GM23338 (cell line): ENCODE measurements at places on chromosomes 6 and 20. TPM values are rescaled to one million over a fixed set of nuclear protein-coding genes. Genes with fewer than 3 reads are reported as not detected.

GRCh38 chr6:13026557-13026956 lies 301.8 kb downstream of the TBC1D7 start:
- peak; percentile 37 for DNase-seq

GRCh38 chr6:139240161-139241010 lies 51.4 kb downstream of the TXLNB start:
- DNase-seq: no peak

FHL5 gene
- not detected in 2 replicates for polyA plus RNA-seq

- DNase-seq: no peak
Measured at GRCh38 chr6:163001330-163001729, 273.6 kb downstream of the PACRG start.

- DNase-seq: no peak
Measured at GRCh38 chr20:59663513-59664060, 59.2 kb downstream of the PHACTR3 start.

GRCh38 chr6:165978476-165978875 lies 189.2 kb downstream of the TBXT start:
- DNase-seq: no peak

GRCh38 chr20:56411759-56412472 lies at the start of gene CASS4:
Gene CASS4, plus strand, starts transcription at chr20:56412260. Its CDS starts 199 bp downstream, at chr20:56412459.
- no peak for DNase-seq

DNA sequence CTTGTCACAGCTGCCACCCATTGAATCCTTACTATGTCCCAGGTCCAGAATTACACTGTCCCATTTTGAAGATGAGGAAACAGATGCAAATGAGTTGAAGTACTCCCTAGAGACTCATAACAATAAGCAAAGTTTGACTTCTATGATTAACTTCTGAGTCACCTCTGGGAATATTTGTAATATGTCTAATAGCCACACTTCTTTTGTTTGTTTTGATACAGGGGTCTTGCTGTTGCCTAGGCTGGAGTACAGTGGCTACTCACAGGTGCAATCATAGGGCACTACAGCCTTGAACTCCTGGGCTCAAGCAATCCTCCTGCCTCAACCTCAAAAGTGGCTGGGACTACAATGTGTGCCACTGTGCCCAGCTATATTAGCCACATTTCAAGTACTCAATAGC lies 11.4 kb upstream of the SOX12 start:
- DNase-seq: no peak

KCNQ5 gene
- polyA plus RNA-seq: 0.30 and 0.68 TPM in 2 replicates

DNA sequence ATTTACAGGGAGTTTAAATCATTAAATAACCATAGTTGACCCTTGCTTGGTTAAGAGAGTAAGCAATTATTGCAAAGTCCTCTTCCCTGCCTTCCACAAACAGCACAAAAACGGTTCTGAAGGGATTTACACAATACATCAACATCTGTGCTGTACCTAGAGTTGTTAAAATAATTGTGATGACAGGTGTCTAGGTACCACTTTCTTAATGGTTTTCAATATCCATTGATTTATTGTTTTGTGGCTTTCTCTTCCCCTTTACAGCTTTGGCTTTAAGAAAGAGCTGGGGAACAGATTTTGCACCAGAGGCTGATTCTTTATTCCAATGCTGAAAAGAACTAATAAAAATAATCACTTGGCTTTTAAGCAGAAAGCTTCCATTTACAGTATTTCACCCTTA lies 598 bp upstream of the SOX4 start:
- no peak for DNase-seq

GRCh38 chr6:99341862-99342455 lies 7.5 kb downstream of the FAXC start:
- no peak for DNase-seq

DNA sequence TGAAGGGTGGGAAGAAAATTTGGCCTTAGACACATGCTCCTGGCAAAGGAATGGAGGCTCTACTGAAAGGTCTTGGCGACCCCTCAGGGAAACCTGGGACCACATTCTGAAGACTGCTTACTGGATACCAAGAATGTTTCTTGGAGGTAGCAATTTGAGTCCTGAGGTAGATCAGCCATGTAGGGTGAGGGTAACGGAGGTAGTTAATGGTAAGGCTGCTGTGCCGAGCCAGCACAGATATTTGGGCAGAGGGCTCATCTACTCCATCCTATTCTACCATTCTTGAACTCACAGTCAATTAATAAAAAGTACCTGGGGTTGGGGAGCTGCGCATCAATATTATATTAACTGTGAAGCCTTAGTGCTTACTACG lies 401 bp upstream of the PHF3 start:
- DNase-seq: no peak

ROS1 gene
- not detected in 2 replicates for polyA plus RNA-seq

DNA sequence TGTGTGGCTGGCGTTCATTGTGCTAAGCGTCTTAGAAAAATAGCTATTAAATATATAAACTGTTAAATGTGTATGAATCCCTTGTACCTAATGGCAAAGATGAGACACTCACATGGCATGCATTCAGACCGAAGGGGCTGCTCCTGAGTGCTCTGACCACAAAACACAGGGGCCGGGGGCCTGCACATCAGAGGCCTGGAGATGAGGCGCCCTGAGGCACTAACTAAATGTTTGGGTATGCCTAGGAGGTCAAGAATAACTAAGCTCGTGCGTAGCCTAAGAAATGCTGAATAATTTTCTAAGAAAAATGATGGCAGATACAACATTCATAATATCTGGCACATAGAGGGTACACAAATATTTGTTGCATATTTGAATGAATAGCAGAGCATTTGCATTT lies 92.5 kb downstream of the PSMB1 start:
- DNase-seq: no peak

SIRPD gene
- polyA plus RNA-seq: not detected in 2 replicates

RNF114 gene
- polyA plus RNA-seq: 153 and 155 TPM in 2 replicates

DNA sequence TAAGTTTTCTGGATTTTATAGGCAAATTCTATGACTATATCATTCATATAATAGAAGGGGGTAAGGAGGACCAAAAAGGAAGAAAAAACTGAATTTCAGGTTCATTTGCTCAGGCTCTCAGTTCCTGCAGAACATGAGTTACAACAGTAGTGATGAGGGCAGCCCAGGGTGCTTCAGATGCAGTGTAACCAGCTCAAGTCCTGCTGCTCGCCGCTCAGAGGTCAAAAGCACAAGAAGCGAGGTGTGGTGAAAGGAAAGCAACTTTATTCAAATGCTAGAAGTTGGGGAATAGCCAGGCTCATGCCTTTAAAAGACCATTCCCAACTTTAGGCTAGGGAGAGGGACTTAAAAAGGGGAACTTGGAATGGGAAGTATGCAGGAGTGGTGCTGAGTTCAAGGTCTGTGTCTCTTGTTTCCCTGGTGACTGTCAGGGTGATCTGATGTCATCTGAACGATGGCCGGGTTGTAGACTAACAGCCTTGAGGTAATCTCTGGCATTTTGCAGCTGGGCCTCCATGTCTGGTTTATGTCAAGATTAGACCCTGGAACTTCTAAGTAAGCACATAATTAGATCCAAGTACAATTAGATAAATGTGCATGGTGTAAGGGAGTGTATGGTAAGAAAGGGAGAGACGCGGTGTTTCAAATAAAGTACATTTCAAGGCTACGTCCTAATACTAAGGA lies 14.5 kb upstream of the SEC63 start:
- peak; percentile 37 for DNase-seq

DNA sequence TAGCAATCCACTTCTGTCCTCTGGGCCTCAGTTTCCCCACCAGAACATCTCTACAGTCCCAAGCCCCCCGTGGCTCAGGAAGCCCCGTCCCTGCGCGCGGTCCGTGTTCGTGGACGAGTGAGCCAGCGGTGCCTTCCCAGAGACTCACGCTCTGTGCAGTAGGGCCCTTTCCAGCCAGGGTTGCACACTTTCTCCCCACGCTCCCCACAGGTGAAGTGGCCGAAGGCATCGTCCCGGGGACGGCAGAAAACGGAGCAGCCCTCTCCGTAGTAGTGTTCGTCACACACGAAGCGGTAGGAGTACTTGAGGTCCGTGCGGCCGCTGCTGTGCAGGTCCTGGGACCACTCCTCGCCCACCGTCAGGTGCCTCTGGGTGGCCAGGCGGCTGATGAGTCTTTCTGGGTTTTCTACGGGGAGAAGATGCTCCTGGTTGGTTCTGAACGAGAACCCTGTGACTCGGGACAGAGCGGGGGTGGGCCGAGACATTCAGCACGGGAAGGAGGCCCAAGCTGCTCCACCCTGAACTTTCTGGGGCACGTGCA lies 2.7 kb downstream of the DLL1 start:
- no peak for DNase-seq

DNA sequence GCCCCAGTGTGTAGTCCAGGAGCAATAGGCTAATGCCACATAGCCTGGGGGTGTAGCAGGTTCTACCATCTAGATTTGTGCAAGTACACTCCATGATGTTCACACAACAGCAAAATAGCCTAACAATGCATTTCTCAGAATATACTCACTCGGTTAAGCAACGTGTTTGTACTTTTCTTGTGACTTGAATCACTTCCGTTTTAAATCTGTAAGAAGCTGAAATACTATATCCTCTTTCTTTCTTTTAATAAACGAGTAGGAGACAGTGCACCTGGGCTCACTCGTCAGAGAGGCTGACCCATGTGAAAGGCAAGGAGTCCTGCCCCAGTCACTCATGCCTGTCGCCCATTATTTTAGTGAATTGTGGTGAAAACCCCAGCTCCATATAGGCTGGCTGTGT lies 201.6 kb downstream of the FOXA2 start:
- DNase-seq: no peak

GRCh38 chr20:19706463-19706862 lies 51.6 kb upstream of the RIN2 start:
- no peak for DNase-seq

GRCh38 chr6:28355743-28356665 lies 6.3 kb downstream of the ZKSCAN3 start:
- peak; percentile 96 for DNase-seq
